ENCODE measurements at places on chromosomes 13 and 19. TPM values are rescaled to one million over a fixed set of nuclear protein-coding genes. Genes with fewer than 3 reads are reported as not detected.

The SHC2 gene
- total RNA-seq, result 30.6 TPM

The GZMM gene
- total RNA-seq, result 1.2 TPM

The KBTBD7 gene
- 16.1 TPM for total RNA-seq

The CRB3 gene
- total RNA-seq, result 57.0 TPM

The UPF1 gene
- 83.0 TPM for total RNA-seq

The ZNF414 gene
- 20.1 TPM for total RNA-seq

The RNF113B gene
- not detected for total RNA-seq

The POSTN gene
- total RNA-seq, result 196 TPM

The TNNI3 gene
- total RNA-seq, result 1.1 TPM

The UBL3 gene
- 32.3 TPM for total RNA-seq

The ZNF626 gene
- total RNA-seq, result 17.6 TPM
